Epithelial cell of prostate (primary cell): ENCODE measurements at places on chromosomes 4 and X.

DNA sequence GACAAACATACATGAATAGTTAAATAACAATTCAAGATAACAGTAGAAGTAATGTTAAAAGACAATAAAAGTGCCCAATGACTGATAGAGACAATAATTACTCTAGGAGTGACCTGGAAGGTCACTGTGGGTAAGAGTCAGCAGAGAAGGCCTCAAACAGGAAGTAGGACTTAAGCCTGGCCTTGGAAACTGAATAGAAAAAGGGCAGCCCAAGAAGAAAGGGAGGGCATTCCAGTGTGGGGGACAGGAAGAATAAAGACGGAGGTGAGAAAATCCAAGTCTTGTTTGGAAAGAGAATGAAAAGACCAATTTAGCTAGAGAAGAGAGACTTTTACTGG is 6.0 kb downstream of the P2RY4 start:
- DNase-seq = no peak

GRCh38 chr4:94208266-94208665 is 601 bp downstream of the SMARCAD1 start:
- DNase-seq = no peak

- DNase-seq = no peak
Measured at GRCh38 chr4:137156054-137156453, 376.2 kb downstream of the PCDH18 start.

GRCh38 chr4:1239141-1239949 is 9.6 kb downstream of the CTBP1 start:
- no peak for DNase-seq

- DNase-seq = no peak
Measured at GRCh38 chr4:66275411-66276038, 605.2 kb upstream of the EPHA5 start.
